Brain pericyte (primary cell): ENCODE measurements at places on chromosomes 3 and 15.

GRCh38 chr3:38907426-38907825 lies 91.4 kb upstream of the SCN10A start:
- DNase-seq: no peak

GRCh38 chr3:193452338-193452737 lies 73.8 kb upstream of the ATP13A5 start:
- DNase-seq: no peak

DNA sequence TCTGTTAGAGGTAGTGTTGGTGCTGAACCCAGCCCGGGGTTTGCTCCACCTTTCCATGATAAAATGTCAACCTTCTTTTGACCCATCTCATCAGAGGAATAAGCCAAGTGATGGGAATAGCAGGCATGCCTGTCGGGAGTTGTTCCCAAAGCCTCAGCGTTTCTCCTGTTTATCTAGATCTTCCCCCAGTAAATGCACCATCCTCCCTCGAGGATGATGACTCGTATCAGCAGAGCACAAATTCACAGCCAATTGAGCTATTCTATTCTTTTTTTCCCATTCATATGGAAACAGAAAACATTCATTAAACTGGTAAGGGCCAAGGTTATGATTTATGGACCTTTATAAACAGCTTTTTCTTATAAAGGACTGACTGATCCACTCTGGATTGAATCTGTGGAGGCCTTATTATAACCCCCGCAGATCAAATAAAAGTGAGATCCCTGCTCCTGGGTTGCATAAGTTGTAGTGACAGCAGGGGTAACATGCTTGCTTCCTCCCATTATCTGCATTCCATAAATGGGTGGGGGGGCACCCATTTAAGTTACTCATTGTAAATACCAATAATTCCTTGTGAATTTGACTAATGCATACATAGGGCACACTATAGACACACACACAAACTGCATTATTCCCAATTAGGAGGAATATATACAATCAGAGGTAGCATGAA lies 207.3 kb downstream of the PLCL2 start:
- DNase-seq: no peak

GRCh38 chr15:72227720-72228119 lies 3.3 kb downstream of the PKM start:
- DNase-seq: no peak

- no peak for DNase-seq
Observed at GRCh38 chr3:150840802-150841515, 64.3 kb downstream of the MINDY4B start.

DNA sequence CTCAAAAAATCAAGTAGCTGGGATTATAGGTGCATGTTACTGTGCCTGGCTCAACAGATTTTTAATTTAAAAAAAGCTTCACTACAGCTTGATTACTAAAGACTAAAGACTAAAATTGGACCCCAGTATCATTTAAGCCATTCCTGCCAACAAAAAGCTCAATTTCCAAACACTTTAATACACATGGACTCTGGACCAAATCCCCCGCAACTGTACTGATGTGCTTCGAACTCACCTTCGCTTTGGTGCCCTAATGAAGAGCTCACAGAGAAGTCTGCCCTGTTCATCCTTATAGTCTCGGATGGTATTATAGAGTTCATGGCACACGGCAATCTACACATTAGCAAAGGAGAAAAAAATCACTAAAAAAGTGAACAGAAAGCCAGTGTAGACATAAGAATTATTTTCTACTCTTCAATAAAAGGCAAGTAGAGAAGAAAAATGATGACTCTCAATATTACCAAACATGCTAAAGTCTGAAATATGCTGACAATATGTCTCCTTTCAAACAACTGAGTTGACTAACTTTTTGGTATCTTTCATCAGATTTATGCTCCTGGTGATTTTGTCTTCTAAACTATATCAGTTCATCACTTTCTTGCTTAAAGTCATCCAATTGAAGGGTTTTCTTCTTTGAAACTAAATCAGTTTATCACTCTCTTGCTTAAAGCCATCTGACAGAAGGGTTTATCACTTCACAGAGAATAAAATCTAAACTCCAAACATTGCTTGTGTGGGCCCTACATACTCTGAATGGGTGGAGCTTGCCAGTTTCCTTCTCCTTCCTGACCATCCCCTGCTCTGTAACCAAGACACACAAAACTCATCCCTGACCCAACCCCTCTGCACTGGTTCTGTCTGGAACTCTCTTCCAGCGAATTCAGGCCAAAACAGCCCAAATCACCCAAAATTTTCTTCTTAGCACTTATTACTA lies 7.2 kb downstream of the PBRM1 start:
- no peak for DNase-seq

GRCh38 chr15:99145778-99146177 lies 40.9 kb downstream of the SYNM start:
- DNase-seq: no peak

DNA sequence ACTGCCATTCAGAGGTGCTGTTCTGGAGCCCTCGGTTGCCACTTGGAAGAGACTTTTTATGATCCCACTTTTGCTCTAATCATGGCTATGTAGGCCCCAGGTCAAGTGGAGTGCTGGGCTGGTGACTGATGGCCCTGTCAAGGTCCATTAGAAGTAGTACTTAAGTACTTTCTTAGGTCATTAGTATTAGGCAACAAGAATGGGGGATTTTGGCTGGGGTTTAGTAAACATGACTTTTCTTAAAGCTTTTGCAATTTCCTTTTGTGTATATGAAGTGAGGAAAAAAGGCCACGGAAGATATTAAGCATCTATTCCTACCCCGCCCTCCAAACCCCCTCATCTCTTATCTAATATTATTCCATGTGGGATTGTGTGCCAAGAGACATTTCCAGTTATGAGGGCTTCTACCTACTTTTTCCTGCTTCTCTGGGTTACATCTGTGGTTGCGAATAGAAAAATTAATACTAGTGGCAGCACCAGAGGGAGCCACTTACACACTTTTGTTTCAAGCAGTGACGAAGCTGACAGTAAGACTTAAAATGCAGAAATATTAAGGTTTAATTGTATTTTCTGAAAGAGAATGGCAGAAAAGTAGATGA lies 13.9 kb downstream of the NLGN1 start:
- DNase-seq: no peak

- DNase-seq: no peak
Observed at GRCh38 chr3:18649666-18650363, 224.7 kb upstream of the SATB1 start.

DNA sequence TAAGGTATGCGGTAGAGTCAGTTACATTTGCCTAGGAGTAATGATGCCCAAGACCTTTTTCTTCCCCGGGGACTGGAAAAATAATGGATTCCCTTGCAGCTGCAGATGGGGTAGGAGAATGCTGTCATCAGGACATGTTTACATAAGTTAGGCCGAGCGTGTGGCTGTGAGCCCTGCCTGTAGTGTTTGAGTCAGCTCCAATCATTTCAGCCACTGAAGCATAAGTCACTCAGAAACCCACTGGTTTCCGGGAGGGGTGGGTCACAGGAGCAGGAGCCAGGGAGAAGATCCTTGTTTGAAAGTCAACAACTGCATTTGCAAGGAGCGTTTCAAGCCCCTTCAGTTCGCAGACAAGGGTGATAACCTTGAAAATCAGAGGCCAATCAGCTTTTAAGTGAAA lies 562.3 kb downstream of the MCTP2 start:
- DNase-seq: no peak

- no peak for DNase-seq
Observed at GRCh38 chr3:169838511-169839030, 25.9 kb upstream of the LRRC34 start.

DNA sequence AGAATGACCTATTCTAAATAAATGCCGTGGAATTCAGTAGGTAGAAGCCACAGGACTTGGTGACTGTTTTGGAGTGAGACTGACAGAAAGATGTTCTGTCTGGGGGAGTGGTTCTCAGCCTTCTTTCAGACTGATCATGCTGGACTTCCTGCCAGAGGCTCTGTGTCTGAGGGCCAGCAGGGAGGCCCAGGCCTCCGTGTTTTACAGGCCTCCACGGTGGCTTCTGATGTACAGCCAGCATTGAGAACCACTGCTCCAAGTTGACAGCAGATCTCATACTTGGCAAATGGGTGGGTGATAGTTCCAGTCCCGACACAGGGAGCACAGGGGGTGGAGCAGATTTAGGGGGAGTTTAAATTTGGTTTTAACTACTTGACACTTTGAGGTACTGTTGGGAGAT lies 6.7 kb upstream of the PIGZ start:
- DNase-seq: no peak

DNA sequence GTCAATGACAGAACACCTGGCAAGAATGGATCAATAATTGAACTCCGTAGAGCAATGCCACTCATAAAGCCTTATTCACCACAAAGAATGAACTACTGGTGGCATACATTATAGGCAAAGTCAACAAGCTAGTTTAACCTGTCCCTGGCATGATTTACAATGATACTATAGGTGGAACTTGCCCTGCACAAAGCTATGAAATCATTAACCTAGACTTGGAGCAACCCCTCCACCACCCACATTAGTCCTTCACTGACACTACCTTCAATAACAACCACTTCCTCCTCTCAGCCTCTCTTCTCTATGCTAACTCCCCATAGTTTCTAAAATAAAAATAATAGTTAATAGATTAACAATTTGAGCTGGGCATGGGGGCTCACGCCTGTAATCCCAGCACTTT lies 54.4 kb downstream of the ACAP2 start:
- DNase-seq: no peak

DNA sequence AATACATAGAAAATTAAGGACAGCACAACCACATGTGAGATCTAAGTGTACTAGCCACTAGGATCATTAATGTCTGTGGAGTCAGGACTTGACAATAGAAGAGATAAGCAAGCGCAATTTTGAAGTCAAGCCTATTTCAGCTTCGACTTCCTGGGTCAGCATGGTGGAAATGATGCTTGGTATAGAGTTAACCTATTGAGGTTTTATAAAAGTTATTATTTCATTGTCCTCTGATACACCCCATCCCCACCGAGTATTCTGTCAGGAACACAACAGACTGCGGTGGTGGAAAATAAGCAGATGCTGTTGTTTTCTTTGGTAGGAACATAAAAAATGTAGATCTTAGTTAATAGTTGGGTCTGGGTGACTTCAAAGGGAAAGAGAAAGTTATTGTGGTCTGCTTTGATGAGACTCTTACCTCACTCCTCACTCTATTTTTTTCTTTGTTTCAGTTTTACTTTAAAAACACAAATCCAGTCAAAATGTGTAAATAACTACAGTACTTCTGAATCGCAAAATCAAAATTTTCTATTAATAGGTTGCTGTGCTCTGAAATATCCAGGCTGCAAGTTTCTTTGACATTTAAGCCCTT lies 82.1 kb downstream of the IL5RA start:
- DNase-seq: no peak

- no peak for DNase-seq
Observed at GRCh38 chr15:78207641-78208340, 26.6 kb downstream of the ACSBG1 start.

GRCh38 chr3:124775877-124776276 lies 45.6 kb downstream of the UMPS start:
- no peak for DNase-seq

GRCh38 chr15:32683906-32684584 lies 33.8 kb upstream of the GREM1 start:
- DNase-seq: no peak

DNA sequence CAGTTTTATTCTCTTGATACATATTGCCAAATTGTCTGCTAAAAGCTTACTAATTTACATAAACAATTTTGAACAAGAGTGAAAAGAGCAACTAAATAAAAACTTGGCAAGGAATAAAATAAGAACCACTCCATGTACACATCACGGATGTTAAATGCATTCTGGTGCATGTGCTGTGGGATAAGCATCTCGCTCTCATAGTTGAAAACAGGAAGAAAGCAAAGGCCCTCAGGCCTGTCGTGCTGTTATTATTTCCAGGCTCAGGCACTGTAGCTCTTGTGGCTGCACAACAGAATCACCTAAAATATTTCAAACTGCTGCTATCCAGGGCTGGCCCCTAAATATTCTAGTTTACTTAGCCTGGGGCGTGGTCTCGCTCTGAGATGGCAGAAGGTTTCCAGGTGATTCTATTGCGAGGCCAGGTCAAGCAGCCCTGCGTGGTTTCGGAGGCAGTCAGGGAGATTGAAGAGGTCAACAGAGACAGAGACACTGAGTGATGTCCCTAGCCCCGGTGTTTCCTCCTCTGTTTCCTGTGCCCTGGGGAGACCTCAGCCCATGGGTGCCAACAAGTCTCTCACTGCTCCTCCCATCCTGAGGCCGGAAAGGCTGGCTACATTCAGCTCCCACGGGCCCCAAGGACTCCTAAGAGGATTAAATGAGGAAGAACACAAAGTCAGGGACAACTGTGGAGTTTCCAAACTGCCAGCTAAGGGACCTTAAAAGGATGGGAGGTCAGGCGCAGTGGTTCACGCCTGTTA lies 18.2 kb upstream of the PDIA5 start:
- DNase-seq: no peak

DNA sequence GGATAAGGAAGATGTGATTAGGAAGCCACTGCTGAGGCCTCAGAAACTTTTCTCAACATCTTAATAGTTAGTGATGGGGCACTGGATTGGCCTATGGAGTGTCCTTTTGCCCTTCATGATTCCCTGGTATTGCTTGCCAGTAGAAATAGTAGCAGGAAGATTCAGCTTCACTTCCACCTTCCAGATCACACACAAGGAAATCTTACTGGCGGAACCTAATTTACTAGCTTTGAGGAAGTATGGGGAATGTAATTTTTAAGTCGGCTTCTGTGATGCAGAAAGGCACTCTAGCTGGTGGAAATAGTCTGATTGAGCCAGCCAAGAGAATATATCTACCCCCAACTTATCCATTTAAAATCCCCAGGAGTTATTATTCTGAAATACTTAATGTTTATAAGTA lies 46.5 kb downstream of the LPP start:
- DNase-seq: no peak

- no peak for DNase-seq
Observed at GRCh38 chr15:68098465-68098864, 44.4 kb downstream of the PIAS1 start.

DNA sequence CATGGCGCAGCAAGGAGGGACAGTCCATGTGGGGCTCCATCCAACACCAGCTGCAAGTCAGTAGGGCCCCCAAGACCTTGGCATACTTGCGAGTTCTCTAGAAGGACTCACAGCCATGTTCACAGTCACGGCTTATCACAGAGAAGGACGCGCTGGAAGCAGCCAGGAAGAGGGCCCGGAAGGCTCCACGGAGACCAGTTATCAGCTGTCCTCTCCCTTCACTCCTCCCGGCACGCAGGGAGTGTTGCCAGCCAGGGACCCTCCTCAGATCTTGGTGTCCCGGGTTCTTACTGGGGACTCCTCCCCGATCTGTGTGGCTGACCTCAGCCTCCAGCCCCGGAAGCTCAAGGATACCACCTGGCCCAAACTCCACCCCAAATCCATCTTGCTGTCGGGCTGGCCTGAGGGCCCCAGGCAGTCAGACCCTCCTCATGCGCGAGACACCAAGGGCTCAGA lies 68.0 kb downstream of the SLTM start:
- no peak for DNase-seq

- no peak for DNase-seq
Observed at GRCh38 chr3:55014081-55014480, 86.2 kb upstream of the LRTM1 start.
